Muscle of leg (tissue), 16 donors: ENCODE measurements at places on chromosomes 6 and 20. TPM values are rescaled to one million over a fixed set of nuclear protein-coding genes. Genes with fewer than 3 reads are reported as not detected.

DNA sequence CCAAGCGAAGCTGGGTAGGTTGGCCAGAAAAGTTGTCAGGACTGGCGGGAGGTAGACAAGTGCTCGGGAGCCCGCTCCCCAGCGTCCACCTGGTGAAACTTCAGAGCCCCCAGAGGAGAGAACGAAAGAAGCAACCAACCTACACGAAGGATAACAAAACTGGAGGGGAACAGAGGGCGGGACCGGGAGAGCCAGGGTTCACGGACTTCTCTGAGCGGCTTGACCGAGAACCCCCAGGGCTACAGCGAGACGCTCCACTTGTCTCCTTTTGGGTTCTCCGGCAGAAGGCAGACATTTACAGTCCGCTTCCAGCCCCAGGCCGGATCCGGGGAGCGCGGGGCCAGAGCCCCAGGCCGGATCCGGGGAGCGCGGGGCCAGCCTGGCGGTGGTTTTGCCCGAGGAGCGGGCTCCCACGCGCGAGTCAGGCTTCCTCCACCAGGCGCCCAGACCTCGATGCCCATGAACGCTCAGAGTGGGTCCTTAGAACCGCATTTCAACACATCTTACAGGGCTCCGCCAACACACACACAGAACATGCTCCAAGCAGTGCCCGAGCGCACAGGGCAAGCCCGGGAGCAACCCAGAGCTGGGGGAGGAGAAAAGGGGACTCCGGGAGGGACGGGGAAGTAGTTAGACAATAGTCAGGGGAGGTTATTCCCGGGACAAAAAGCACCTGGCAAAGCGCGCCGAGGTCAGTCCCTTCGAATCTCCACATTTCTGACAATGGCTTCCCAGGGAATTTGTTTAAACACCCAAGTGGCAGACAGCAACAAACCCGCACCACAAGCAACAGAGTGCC, 1.1 kb downstream of the PTPRK start:
- DNase-seq = peak; percentile 73

GRCh38 chr6:133894795-133895358, 6.0 kb downstream of the TCF21 start:
- DNase-seq = peak; percentile 40

DNA sequence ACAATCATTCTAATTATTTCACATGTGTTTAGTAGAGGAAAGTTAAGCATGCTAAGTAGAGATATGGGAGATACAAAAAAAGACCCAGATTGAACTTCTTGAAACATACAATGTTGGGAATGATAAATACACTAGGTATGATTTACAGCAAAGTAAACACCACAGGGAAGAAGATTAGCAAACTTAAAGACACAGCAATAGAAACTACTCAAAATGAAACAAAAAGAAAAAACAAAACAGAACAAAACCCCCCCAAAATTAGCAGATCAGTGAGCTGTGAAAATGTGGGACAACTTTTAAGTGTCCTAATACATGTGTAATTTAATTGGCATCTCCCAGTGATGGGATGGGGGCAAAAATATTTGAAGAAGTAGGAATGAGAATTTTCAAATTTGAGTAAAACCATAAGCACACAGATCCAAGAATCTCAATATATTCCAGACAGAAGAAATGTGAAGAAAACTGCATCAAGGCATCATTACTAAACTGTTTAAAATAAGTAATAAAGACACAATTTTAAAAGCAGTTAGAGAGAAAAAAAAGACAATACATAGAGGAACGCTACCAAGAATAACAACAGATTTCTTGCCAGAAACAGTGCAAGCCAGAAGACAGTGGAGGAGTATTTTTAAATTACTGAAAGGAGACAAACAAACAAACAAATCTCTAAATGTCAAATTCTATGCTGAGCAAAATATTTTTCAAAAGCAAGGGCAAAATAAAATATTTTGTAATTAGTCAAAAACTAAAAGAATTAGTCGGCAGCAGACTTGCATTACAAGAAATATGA, 473.7 kb downstream of the QKI start:
- peak; percentile 27 for DNase-seq

DNA sequence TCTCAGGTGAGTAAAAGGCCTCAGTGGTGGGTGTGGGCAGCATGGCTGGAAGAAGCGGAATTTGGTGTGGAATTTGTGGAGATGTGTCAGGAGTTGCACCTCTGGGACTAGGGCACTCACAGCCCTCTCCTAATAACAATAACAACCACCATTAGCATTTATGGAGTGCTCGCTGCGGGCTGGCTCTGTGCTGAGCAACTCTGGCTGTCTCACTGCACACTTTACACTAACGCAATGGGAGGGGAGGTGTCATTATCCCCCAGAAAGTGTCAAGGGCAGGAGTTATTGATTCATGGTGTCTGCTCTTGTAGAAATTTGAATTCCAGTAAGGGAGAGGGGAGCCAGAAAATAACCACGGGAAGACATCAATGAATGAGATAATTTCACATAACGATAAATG, 22.7 kb upstream of the SCRT2 start:
- DNase-seq = no peak

DNA sequence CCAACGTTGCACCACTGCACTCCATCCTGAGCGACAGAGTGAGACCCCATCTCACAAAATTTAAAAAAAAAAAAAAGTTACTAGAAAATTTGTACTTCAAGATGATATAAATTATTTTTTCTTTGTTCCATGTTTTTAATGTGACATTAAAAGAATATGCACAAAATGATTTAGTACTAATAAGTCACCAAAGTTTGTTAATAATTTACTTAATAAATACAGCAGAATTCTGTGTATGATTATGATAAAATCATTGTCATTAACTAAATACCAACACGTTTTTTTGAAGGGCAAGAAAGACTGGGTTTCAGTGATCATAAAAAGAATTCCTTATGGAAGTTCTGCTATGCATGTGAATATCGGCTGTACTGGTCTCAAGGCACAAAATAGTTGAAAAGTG, 28.1 kb downstream of the GOPC start:
- DNase-seq = no peak

DNA sequence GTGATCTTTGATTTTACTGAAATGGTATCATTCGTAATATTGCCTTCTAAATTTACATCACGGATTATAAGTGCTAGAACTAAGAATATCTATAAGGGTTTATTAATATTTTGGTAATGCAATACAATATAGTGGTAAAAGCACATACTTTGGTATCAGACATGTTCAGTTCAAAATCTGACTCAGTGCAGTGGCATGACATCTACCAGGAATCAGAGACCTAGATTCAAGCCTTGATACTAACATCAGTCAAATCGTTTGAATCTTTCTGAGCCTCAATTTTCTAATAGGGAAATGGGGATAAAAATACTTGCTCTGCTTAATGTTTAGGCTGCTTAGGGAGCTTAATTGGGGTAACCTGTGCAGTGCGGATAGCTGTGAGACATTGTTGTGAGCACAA, 488.0 kb downstream of the BCKDHB start:
- DNase-seq = no peak

DNA sequence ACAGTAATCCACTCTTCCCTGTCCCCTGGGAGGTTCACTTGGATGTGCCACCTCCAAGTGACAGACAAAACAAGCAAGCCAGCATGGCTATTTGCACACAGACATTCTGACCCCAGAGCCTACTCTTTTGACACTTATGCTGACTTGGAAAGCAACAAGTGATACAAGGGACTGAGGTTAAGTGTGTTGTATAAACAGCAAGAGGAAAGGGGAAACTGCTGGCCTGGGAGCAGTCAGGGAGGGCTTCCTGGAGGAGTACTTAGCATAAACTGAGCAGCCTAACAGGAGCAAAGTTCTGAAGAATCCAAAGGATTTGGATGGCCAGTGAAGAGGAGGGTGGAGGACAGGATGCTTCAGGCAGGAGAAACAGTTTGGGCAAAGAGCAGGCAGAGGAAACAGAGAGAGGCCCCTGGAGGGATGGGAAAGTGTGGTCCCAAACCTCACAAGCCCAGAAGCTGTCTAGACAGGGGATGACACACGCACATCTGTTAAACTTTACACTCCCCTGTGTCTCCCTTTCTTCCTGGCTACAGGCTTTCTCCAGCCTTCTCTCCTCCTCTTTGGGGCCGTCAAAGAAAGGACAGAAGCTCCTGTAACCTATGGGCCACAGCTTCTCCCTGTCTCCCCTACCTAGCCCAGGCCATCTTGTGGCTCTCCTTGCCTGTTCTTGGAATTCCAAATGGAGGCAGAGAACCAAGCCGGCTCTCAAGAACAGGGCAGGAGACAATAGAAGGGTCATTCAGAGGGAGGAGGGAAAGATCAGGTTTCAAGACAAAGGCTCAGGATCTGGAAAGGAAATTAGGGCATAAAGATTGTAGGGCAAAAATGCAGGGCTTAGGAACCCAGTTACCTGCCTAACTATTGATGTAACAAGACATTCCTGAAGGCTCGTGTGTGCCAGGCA, 19.3 kb downstream of the SULF2 start:
- DNase-seq = no peak

DNA sequence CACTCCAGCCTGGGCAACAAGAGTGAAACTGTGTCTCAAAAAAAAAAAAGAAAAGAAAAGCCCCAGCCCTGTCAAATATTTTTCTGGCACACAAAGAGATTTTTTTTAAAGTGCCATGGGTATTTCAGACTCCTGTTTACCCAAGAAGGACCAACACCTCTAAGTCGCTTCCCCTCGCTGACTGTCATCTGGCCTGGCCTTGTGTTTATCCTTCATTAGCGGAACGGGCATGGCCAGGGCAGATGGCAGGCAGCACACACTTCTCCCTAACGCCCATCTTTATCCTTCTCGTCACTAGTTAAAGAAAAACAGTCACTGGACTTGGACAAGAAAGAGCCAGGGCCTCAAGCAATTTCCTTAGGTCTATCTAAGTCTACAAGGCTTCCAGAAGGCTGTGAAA, 7.3 kb upstream of the CBFA2T2 start:
- DNase-seq = no peak

- DNase-seq = no peak
These were observed 10.8 kb upstream of the TRERF1 start for GRCh38 chr6:42462474-42462972.

GRCh38 chr6:167947716-167948115, 49.8 kb upstream of the KIF25 start:
- DNase-seq = no peak

Gene BTN3A1
- 25.1 TPM for total RNA-seq

Gene PRSS16
- total RNA-seq = 0.09 TPM

Gene ENPP1
- total RNA-seq = 13.7 TPM
